Stimulated activated CD4-positive, alpha-beta T cell treated with anti-CD3 and anti-CD28 coated beads, Interleukin-12 subunit alpha, Interleukin-12 subunit beta, amount 100 ng/mL, for 24 hours (primary cell): ENCODE measurements at places on chromosomes 5 and 9.

GRCh38 chr5:146399481-146399880 is 47.7 kb upstream of the TCERG1 start:
- no peak for DNase-seq

DNA sequence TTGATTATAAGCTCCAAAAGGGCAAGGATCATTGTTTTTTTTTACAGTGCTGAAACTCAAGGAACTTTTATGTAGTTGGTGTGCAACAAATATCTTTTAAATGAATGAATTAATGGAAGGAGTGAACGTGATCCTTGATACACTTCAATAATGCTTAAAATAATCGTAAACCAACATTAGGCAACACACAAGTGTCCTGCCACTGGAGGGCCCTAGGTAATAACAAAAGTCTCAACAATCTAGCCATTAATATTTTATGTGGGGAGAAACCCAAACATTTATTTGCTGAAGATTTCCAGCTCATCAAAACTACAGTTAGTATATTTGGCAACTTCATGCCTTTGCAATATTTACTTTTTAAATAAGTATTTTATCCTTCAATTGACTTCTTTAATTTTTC is 309.0 kb upstream of the FBXL7 start:
- DNase-seq = no peak

GRCh38 chr5:59128646-59129290 is 545.9 kb downstream of the RAB3C start:
- DNase-seq = no peak

- no peak for DNase-seq
Observed at GRCh38 chr5:161598686-161599085, 52.2 kb upstream of the GABRB2 start.
